ENCODE measurements at places on chromosomes 7 and 10. TPM values are rescaled to one million over a fixed set of nuclear protein-coding genes. Genes with fewer than 3 reads are reported as not detected.

DNA sequence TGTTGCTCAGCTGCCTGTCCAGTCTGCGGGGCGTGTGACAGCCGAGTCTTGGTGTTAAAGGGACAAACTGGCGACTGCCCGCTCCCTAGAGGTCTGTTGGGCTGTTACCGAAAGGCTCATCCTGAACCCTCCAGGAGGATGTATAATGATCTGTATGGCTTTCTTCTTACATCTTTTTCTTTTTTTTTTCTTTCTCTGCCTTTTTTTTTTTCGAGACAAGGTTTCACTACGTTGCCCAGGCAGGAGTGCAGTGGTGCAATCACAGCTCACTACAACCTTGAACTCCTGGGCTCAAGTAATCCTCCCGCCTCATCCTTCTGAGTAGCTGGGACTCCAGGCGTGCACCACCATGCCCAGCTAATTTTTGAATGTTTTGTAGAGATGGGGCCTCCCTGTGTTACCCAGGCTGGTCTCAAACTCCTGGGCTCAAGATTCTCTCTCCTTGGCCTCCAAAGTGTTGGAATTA lies 857 bp downstream of the INTS15 start:
- peak; percentile 15 for DNase-seq

DNA sequence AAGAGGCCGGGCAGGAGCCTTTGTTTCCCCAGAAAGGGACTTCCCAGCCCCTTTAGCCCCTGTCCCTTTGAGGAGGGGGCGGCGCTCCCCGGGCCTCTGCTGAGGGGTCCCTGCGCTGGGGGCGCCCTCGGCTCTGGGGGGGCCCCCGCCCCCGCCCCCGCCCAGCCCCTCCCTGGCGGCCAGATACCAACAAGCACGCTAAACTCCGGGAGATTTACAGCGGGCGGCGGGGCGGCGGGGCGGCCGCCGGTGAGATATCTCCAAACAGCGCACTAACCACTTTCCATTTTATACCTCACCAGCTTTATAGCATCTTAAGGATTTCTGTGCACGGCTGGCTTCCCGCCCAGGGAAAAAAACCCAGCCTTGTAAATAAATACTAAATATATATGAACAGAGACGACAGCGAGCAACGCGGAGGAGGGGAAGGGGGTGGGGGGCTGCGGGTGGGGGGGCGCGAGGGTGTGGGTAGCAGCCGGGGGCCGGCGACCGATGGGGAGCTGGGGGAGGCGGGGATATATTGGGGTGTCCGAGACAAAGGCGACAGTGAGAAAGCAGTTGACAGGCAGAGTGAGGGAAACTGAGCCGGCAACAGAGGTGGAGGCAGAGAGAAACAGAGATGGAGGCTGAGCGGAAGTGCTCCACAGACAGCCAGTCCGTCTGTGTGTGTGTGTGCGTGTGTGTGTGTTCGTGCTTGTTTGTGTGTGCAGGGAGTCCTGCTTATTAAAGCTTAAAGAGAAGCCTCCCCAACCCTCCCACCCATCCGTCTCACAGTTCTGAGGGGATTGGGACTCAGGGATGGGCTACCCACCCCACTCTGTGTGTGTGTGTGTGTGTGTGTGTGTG lies 85.8 kb downstream of the HIF1AN start:
- no peak for DNase-seq

GRCh38 chr10:59561477-59562121 lies 148.1 kb downstream of the SLC16A9 start:
- DNase-seq = peak; percentile 35

- no peak for DNase-seq
Observed at GRCh38 chr10:607545-608185, 81.8 kb downstream of the DIP2C start.

- no peak for DNase-seq
Observed at GRCh38 chr10:22454634-22455033, 109.3 kb downstream of the SPAG6 start.

Gene AOAH
- total RNA-seq = not detected

Gene TSPAN15
- 12.1 TPM for total RNA-seq

- peak; percentile 62 for DNase-seq
Observed at GRCh38 chr10:122849900-122850605, 4.4 kb upstream of the CUZD1 start.

GRCh38 chr7:102883098-102883860 lies 29.5 kb upstream of the LRRC17 start:
- DNase-seq = peak; percentile 87

Gene NPSR1
- not detected for total RNA-seq

Gene DLX5
- 0.13 TPM for total RNA-seq

DNA sequence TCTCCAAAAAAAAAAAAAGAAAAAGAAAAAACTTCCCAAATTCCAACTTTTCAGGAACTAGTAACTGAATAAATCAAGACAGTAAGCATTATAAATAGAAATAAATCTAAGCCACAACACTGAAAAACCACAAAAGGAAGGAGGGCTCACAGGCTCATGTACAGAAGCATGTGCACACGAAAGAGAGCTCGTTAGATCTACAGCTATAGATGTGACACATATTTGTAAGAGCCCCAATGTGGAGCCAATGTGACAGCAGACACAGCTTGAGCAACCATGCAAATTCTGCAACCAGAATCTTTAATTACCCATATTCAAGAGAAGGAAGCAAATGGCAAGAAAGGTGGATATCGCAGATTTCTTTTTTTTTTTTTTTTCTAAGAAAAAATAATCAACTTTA lies 94.7 kb downstream of the SORBS1 start:
- DNase-seq = no peak

Gene IFIT1B
- not detected for total RNA-seq

DNA sequence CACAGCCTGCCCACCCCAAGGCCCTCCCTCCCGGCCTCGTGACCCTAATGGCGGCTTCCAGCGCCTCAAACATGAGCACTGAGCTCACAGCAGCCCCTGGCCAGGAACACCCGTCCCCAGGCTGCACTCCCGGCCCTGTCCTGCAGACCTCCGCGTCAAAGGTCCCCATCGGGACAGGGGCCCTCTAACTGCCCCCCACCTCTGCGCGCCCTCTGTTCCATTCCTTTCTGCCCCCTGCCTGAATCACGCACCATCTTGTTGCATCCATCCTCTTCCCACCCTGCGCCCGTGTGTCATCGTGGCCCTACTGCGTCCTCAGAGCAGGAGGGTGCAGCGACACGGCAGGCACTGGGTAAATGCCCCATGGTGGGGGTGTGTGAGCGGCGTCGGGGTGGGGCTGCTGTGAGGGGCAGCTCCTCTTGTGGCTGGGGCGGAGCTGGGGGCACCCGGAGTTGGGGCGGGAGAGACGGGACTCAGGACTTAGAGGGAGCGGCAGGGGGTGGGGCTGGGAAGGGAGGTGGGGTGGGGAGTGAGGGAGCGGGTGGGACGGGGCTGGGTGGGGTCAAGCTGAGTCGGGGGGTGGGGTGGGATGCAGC lies 13.4 kb downstream of the SLC29A4 start:
- no peak for DNase-seq

Gene VGF
- total RNA-seq = not detected

GRCh38 chr10:43884501-43885105 lies 235.9 kb upstream of the ZNF32 start:
- no peak for DNase-seq

- no peak for DNase-seq
Observed at GRCh38 chr7:140174217-140174616, 2.6 kb downstream of the KDM7A start.

DNA sequence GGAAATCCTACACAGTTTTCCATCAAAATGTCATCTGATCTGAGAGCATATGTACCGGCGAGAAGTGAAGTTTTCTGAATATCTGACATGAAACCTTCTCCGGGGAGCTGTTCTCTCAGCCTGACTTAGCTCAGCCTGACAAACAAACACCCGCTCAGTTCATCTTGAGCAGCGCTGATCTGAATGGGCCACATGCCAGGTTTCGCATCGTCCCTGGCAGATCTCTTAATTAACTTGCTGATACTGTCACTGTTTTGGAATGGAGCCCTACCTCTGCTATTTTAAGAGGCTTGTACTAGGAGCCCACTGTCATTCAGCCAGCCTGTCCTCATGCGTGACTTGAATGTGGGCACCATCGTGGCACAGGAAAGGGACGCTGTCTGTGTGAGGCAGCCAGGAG lies 109.2 kb downstream of the STRA8 start:
- DNase-seq = no peak

- DNase-seq = no peak
Observed at GRCh38 chr7:15801551-15801950, 115.1 kb upstream of the MEOX2 start.

GRCh38 chr10:129741280-129741977 lies 222.6 kb downstream of the EBF3 start:
- DNase-seq = no peak

DNA sequence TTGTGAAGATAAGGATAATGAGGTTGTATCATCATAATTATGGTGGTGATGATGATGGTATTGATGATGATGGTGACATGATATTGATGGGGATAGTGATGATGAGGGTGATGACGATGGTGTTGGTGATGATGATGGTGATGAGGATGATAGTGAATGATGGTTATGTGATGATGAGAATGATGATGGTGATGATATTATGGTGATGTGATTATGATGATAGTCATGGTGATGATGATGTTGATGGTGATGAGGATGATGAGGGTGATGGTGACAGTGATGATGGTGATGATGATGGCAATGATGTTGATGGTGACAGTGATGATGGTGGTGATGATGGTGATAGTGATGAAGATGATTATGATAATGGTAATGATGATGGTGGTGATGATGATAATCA lies 299.9 kb upstream of the ADARB2 start:
- no peak for DNase-seq

- peak; percentile 70 for DNase-seq
Observed at GRCh38 chr10:78706256-78706655, 362.5 kb upstream of the ZMIZ1 start.

Gene TMEM229A
- total RNA-seq = not detected

DNA sequence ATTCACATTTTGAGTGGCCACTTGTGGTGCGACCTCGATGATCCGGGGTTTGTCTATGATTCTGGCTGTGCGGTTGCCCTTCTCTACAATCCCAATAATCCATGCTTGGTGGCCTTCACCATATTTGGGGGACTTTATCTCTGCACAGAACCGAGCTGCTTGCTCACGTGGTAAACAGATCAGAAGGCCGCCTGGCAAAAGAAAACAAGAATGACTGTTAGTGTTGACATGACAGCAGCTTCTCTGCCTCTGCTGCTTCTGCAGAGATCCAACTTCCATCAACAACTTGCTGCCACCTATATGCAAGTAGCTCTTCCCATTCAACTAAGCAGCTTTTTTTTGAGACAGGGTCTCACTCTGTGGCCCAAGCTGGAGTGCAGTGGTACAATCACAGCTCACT lies 19.3 kb upstream of the PHYH start:
- no peak for DNase-seq

Gene GIMAP6
- total RNA-seq = not detected

DNA sequence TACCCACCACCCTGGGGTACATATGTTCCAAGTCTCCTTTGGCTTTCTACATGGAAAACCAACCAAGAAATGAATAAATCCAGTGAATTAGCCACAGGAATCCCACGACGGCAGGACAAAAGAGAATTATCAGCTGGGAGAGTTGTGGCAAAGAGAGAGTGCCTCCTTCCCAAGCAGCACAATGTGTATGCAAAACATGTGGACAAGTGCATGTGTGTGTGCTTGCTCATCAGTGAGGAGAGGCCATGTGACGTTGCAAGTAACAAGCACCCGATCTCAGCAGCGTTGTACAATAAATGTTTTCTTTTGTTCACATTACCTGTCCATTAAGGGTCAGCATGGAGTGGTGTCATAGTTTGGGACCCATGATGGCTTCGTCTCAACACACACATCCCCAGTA lies 50.0 kb upstream of the EMX2 start:
- DNase-seq = peak; percentile 10

Gene EVX1
- not detected for total RNA-seq

Gene REEP3
- total RNA-seq = 60.3 TPM

- no peak for DNase-seq
Observed at GRCh38 chr10:66654861-66655260, 271.0 kb upstream of the LRRTM3 start.

DNA sequence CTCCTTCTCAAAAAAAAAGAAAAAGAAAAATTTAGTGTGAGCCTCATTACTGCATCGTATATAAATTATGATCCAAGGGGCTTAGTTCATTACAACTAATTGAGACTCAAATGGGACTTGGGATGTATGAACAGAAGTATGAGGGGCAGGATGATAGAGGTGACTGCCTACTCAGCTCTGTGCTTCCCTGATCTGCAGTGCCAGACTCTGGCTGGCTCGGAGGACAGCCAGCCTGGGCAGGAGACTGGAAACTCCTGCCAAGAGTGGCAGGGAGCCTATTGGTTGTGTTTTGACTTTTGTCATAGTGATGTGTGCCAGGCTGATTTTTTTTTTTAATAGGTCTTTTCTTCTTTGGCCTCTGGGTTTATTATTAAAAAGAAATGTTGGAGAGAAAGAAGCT lies 73.8 kb upstream of the GTF2IRD1 start:
- DNase-seq = no peak

- no peak for DNase-seq
Observed at GRCh38 chr10:5589011-5589660, 64.4 kb downstream of the CALML3 start.

DNA sequence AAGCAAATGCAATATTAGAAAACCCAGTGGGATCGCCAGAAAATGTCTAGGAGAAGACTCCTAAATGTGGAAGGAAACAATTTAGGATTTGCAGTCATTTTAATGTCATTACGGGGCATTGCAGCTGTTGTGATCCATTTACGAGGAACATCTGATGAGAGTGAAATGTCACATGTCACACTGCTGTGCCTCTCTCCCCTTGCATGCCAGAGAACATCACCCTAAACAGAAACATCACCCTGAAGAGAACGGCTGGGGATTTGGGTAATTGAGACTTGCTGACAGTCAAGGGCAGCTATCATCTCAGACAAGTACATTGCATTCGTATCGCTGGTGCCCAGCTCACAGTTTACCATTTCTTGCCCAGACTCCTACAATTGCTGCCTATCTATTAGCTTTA lies 785.7 kb upstream of the POM121L12 start:
- DNase-seq = no peak

GRCh38 chr10:119090026-119090795 lies 9.6 kb upstream of the EIF3A start:
- no peak for DNase-seq

Gene AIFM2
- total RNA-seq = 14.7 TPM

DNA sequence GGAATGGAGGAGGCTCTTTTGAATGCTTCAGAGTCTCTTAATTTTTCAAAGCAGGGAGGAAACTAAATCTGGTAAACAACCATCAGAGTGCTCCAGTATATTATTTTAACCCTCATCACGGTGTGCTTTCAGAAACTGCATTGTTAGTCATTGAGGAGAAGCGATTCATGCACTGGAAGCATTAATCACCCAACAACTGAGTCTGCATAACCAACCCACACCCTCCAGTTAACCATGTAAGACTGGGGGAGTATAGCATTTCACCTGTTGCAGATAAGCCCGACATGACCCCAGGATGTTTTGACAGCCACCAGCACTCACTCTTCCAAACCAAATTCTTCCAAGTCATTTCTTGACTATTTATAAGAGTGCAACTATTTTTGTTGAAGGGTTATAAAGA lies 257.6 kb downstream of the GATA3 start:
- peak; percentile 33 for DNase-seq
